ENCODE measurements at places on chromosomes 13 and 19. TPM values are rescaled to one million over a fixed set of nuclear protein-coding genes. Genes with fewer than 3 reads are reported as not detected.

The ZNF560 gene
- not detected for total RNA-seq

The KIRREL2 gene
- not detected for total RNA-seq

The C3 gene
- 688 TPM for total RNA-seq

The SPIB gene
- not detected for total RNA-seq

The HRC gene
- 0.83 TPM for total RNA-seq

DNA sequence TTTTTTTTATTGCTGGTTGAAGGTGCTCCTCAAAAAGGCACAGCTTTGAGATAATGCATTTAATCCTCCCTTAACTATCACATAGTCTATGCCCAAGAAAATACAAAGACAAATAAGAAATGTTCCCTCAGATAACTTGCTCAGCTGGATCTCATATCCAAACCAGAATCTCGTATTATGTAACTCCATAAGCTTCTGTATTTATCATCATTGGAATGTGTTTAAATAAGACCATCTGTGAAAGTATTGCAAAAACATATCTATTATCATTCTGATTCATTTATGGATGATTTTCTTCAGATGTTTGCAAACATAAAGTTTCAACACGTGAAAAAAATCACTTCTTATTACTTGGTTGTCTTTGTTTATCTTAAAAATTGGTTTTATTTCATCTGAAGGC, 190.9 kb downstream of the IRS2 start:
- H3K27me3 ChIP-seq = no peaks in the 10 kb centered on the region
- H3K36me3 ChIP-seq = no peaks in the 10 kb centered on the region
- DNase-seq = no peak
- H3K27ac ChIP-seq = no peak overlapping the region
- no peaks in the 10 kb centered on the region for H3K4me1 ChIP-seq

DNA sequence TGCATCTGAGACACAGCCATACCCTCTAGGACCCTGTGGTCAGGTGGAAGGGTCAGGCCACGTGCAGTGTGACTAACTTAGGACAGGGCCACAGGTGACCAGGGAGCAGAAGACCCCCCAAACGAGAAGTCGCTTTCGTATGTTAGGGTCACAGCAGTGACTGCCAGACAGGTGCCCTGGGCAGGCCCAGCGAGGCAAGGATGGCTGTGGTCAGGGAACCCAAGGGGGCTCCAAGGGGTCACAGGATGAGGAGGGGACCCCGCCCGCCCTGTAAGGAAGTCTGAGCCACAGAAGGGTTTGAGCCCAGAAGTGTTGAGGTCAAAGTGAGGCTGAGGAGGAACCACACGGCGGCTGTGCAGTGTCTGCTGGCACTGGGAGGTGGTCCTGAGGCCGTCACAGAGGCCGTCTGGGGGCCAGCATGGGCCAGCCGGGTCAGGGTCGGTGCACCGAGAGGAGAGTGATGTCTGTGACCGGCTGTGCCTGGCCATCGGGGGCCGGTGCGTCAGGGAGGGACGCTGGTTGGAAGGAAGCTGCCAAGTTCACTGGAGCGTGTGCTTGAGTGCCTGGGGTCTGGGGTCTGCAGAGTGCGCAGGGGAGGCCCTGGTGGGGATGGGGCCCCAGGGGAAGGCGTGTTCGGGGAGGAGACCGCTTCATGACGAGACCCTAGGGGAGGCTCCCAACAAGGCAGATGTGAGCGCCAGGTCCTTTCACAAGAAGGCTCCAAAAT, 24.8 kb upstream of the TMEM255B start:
- no peaks in the 10 kb centered on the region for H3K27me3 ChIP-seq
- H3K36me3 ChIP-seq = no peaks in the 10 kb centered on the region
- H3K27ac ChIP-seq = no peak overlapping the region

DNA sequence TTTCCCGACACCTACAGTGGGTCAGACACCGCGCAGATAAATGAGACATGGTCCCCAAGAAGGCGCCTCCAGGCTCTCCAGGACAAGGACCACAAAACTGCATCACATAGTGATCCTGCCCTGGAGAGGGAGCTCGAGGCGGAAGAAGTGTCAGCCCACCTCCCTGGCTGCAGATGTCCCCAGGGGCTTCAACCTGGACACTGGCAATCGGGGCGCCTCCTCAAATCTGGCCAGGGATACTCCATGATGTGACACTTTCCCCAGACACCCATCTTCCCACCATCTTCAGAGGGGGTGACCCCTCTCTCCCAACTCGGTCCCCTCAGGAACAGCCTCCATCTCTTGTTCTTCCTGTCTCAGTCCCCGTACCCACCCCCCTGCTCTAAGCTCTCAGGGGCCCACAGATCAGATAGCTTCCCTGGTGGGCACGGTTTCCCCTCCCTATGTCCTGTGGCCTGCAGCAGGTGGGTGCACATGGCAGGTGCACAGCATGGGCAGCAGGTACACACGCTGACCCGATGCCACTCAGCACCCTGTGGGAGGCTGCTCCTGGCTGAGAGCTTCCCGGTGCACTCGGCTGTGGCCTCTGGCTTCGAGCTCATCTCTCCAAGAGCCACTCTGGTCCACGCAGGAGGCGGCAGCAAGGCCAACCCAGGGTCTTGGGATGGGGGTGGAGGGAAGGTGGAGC, 61.2 kb downstream of the PEPD start:
- peaks cover 32% of the 10 kb centered on the region for H3K36me3 ChIP-seq
- no peaks in the 10 kb centered on the region for H3K27me3 ChIP-seq
- no peak overlapping the region for H3K4me3 ChIP-seq
- H3K4me1 ChIP-seq = peaks cover 4% of the 10 kb centered on the region
- no peak for DNase-seq
- H3K27ac ChIP-seq = no peak overlapping the region

DNA sequence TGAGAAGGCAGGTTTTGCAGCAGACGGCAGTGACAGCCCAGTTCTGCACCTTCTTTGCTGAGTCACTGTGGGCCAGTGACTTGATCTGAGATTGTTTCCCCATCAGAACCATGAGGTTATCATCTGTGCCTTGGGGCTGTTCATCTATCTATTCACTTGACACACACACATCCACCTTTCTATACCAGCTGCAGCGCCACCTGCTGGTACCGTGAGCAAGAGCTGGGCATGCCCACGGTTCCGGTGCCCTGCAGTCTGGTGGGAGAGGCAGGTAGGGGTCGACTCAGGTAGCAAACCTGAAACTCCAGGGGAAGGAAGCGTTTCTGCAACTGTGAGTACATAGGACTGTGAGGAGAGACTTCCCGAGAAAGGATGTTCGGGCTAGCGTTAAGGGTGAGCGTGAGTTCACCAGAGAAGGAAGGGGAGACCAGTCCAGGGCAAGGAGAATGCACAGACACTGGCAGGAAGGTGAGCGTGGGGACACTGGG, 7.5 kb upstream of the LIN7B start:
- H3K4me3 ChIP-seq = no peak overlapping the region
- H3K4me1 ChIP-seq = peaks cover 10% of the 10 kb centered on the region
- H3K36me3 ChIP-seq = peaks cover 75% of the 10 kb centered on the region
- no peak for DNase-seq
- H3K27me3 ChIP-seq = no peaks in the 10 kb centered on the region

GRCh38 chr19:20067943-20068342, 9.9 kb upstream of the ZNF90 start:
- no peaks in the 10 kb centered on the region for H3K27me3 ChIP-seq
- no peak for DNase-seq
- no peaks in the 10 kb centered on the region for H3K4me1 ChIP-seq
- no peak overlapping the region for H3K27ac ChIP-seq
- H3K4me3 ChIP-seq = no peak overlapping the region

DNA sequence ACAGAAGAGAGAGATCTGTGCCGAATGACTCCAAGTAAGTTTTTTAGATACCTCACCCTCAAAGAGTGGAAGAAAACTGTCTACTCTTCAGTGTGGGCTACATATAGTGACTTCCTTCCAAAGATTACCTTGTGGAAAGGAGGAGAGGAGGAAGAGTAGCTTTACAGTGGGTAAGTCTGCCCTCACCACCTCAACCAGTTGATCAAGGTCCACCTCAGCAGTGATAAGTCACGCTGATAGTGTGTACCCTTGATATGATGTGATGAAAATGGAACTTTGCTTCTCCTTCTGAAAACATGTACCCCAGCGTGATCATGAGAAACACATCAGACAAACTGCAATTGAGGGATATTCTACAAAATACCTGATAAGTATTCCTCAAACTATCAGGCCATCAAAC, 20.6 kb downstream of the KLF5 start:
- no peak overlapping the region for H3K4me3 ChIP-seq
- no peaks in the 10 kb centered on the region for H3K27me3 ChIP-seq
- no peak for DNase-seq
- peaks cover 11% of the 10 kb centered on the region for H3K36me3 ChIP-seq
- H3K27ac ChIP-seq = no peak overlapping the region

DNA sequence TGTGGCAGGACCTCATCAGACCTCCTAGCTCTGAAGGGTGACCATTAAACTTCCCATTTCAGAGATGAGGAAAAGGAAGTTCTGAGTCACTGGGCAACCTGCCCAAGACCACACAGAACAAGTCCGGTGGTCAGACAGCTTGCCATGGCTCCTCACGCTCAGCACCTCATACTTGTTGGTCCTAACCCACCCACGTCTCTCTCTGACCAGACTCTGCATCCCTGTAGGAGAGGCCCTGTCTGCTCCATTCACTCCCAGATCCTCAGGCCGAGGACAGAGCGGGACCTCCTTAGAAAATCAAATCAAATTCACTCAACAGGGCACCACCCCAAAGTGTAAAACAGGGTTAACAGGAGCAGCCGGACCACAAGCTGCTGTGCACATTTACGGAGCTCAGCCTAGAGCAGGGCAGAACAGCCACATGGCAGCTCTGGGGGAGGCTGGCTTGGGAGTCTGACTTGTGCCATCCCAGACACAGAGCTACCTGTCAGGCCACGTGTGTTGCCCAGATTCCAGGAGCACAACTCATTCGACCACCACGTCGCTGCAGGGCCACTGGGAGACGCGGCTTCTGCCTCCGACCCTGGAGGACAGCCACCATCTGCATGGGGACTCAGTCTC, 1.7 kb downstream of the MIER2 start:
- H3K36me3 ChIP-seq = no peaks in the 10 kb centered on the region
- H3K4me3 ChIP-seq = peak overlapping the region; percentile 71
- DNase-seq = no peak
- peak overlapping the region; percentile 84 for H3K27ac ChIP-seq

DNA sequence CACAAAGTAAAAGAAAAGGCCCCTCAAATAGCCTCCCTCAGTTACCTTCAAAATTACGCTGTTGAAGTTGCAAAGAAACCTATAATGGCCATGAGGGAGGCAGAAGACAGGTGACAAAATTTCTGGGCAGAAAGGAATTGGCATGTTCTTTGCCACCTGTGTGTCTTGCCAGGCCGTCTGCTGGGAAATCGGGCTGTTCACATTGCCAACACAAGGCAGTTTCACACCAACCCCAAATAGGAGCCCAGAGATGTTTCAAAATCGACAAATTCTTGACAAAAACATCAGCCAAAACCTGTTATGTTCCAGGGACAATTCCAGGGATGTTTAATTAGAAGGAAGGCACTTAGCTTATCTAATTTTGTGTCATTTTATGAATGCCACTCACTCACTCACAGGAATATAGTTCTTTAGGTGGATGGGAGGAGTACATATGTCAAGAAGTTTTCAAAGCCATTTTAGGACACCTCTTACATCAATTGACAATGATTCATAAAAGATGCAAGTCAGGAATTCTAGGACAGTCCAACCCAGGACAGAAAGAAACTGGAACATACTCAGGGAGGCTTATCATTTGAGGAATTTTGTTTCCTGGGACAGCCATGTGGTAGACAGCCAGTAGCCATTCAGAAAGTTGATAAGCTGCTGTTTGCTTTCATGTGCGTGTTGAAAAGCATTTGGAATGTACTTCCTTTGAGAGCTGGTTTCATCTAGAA, 164.5 kb downstream of the RGCC start:
- H3K27me3 ChIP-seq = no peaks in the 10 kb centered on the region
- no peaks in the 10 kb centered on the region for H3K36me3 ChIP-seq
- peak overlapping the region; percentile 45 for H3K27ac ChIP-seq
- peaks cover 10% of the 10 kb centered on the region for H3K4me1 ChIP-seq
- H3K4me3 ChIP-seq = no peak overlapping the region

DNA sequence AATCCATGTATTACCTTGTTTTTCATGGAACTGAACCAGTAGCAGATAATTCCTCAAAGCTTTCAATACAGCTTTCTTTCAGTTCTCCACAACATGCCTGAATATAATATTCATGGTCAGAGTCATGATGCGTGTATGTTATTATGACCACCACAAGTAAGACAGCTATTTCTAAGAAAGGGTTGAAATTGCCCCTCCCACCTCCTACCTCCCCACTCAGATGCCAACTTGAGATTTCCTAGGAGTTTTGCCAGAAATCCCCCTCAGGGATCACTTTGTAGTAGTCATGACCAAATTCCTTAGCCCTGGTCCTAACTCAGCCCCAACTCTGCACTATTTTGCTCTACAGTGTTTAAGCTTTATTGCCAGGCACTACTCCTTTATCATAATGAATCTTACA, 69.9 kb upstream of the RAP2A start:
- peaks cover 56% of the 10 kb centered on the region for H3K36me3 ChIP-seq
- no peaks in the 10 kb centered on the region for H3K27me3 ChIP-seq
- no peak overlapping the region for H3K27ac ChIP-seq
- H3K4me1 ChIP-seq = peaks cover 7% of the 10 kb centered on the region
- no peak overlapping the region for H3K4me3 ChIP-seq

DNA sequence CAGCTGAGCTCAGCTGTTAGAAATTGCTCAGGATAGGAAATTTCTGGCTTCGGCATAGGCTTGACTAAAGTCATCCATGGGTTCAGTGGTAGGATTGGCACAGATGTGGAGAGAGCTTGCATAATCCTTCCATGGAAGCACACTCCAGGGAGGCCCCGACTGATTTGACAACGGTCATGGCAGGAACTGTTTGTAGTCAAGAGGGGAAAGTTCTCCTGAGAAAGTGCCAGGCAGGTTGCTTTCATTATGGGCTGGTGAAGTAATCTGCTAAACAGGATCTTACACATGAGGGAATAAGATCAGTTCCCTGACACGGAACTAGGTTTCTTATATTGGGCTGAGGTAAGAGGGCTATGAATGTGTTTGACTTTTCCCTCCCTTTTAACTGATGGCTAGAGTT, 120.1 kb downstream of the RGCC start:
- H3K4me3 ChIP-seq = no peak overlapping the region
- H3K27ac ChIP-seq = no peak overlapping the region
- no peak for DNase-seq
- H3K27me3 ChIP-seq = no peaks in the 10 kb centered on the region

DNA sequence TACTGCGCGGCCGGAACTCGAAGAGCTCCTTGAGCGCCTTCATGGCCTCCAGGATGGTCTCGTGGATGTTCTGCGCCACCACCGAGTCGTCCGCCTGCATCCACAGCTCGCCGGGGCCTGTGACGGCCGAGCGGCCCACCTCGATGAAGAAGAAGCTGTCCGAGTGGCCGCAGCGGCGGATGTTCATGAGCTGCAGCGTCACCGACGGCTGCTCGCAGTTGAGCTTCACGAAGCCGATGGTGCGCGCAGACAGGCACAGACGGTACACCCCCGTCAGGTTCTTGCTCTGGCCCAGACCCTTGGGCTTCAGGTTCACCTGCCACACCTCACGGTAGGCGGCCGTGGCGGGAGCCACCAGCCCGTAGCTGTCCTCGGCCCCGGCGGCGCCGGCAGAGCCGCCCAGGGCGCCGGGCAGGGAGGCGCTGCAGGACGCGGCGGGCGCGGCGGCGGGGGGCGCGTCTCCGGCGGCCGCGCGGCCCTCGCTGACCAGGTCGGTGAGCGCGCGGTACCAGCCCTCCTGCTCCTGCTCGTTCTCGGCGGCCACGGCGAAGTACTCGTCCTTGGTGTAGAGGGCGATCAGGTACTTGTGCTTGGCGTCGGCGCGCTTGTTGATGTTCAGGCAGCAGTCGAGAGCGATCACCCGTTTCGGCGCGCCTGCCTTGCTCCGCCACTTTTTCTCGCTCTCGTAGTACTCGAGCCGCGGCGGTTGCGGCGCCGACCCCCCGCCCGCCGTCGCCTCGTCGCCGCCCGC, 1.1 kb downstream of the IRS2 start:
- peaks cover 60% of the 10 kb centered on the region for H3K4me1 ChIP-seq
- H3K27me3 ChIP-seq = no peaks in the 10 kb centered on the region
- H3K4me3 ChIP-seq = peak overlapping the region; percentile 97
- peak overlapping the region; percentile 96 for H3K27ac ChIP-seq
- H3K36me3 ChIP-seq = peaks cover 39% of the 10 kb centered on the region
